Activated gamma-delta T cell (primary cell): ENCODE measurements at places on chromosomes 3 and 15.

DNA sequence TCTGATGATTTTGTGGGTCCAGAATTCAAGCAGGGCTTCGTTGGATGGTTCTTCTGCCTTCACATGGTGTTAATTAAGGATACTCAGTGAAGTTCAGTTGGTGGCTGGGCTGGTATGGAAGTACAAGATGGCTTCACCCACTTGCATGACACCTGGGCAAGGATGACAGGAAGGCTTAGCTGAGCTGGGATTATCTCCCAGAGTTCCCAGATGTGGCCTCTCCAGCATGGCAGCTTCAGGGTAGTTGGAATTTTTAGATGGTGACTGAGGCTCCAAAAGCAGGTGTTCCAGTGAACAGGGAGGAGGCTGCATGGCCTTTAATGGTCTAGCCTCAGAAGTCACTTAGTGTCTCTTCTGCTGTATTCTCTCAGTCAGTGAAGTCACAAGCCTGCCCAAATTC is 135.5 kb downstream of the THRB start:
- no peak for DNase-seq

DNA sequence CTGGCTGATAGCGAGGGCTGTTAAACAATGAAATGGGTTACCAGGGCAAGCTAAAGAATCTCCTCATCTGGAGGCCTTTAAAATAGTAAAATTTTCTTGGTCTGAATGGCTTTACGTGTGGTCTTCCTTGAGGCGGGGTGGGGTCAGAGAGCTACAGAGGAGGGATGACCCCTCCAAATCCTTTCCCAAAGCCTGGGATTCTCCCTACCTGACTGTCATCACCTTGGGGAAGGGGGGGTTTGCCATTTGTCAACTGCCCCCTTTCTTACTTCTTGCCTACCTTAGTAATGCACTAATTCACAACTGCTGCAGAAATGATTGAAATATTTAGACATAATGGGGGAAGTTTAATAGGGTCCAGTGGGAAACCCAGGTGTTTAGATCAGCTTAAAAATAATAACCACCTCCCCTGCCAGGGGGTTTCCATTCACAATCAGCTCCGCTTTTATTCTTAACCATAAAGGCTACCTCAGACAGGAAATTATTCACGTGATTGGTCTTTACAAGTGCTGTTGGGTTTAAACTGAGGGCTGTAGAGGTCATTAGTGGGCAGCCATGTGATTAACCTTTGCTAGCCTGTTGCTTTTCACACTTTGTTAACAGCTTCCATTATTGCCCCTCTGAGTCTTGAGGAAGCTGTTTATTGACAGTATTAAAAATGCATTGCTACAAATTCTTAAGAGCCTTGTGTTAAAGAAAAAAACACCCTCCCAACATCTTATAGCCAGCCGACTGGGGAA is 276.5 kb upstream of the ATP11B start:
- DNase-seq = no peak

GRCh38 chr3:23175341-23176083 is 27.6 kb upstream of the UBE2E2 start:
- no peak for DNase-seq

GRCh38 chr3:148707601-148708380 is 10.1 kb downstream of the AGTR1 start:
- no peak for DNase-seq

GRCh38 chr15:71508081-71508682 is 302.2 kb upstream of the NR2E3 start:
- no peak for DNase-seq

- DNase-seq = no peak
Observed at GRCh38 chr3:32454111-32454510, 48.5 kb downstream of the CMTM6 start.

GRCh38 chr15:99485992-99486370 is 79.8 kb upstream of the MEF2A start:
- DNase-seq = no peak

- DNase-seq = no peak
Observed at GRCh38 chr3:24622138-24622537, 127.5 kb upstream of the THRB start.

DNA sequence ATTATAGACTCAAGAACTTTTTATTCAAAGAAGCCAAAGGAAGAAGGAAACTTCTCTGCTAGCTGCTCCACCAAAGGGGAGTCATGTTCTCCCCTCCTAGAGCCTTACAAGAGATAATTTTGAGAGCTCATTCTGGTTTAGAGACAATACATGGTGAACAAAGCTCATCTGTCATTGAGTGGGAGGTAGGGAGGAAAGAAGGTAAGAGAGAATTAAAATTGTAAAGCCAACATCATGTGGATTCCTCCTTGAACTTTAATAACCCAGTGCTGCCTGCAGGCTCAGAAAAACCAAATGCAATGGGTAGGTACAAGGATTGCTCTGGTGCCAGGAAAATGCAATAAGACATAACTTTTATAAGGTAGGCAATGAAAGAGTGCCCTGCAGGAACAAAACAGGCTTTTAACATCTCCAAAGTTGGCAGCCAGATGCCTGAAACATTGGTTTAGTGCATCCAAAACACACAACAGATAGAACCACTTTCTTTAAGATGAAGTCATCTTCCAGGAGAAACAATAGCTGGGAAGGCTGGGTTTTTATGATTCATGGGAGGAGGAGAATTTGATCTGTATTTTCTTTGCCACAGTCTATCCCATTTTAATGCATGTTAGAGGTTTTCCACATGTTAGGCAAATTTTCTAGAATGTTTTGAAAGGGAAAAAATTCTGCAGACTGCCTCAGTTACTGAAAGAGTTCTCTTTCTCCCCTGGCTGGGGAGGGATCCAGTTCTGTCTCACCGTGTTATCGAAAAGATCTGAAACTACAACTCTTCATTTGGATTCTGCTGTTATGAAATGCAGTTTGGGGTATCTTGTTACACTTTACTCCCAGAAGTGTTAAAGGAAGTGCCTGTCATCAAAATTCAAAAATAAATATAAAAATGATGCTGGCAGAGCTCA is 11.3 kb upstream of the ARHGEF3 start:
- no peak for DNase-seq

DNA sequence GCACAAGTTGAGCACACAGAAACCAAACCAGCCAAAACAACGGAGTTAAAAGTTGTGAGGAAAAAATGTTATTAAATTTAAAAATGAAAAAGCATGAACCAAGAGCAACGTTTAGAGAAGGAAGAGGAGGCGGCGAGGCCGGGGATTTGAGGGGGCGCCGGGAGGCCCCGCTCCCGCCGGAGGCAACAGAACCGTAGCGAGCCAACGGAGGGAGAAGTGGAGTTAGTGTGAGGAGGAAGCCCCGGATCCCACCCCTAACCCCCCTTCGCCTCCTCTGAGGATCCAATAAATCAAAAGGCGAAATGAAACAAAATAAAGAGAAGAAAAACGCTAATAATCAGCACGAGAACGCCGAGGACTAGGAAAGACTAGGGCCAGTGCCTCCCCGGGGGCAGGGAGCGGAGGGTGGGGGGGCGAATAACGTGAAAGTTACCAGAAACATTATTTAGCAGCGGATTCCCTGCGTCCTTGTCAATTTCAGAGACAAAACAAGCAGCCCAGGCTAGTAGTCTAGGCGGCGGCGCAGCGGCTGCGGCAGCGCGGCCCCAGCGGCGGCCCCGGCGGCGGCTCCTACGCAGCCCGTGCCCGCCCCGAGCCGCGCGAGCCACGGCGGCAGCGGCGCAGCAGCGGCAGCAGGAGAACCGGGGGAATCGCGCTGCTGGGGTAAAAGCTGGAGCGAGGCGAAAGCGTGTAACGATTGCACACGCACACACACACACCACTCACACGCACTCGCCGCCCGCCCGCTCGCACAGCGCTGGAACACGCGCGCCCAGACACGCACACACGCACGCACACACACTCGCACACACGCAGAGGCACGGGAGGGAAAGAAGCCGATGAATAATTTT is 1.7 kb downstream of the MEIS2 start:
- DNase-seq = no peak

DNA sequence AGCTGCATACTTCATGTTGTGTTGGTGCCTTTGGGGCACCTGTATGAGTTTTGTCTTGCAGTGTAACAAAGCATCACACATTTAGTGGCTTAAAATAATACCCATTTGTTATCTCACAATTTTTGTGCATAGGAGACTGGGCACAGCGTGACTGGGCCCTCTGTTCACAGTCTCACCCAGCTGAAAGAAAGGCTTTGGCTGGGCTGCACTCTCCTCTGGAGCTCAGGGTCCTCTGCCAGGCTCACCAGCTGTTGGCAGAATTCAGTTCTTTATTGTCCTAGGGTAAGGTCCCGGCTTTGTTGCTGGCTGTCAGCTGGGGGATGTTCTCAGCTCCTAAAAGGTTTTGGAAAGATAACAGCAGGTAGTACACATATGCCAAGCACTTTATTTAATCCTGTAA is 263.3 kb downstream of the CLSTN2 start:
- DNase-seq = no peak

GRCh38 chr15:52158084-52158765 is 33.0 kb downstream of the GNB5 start:
- DNase-seq = no peak

DNA sequence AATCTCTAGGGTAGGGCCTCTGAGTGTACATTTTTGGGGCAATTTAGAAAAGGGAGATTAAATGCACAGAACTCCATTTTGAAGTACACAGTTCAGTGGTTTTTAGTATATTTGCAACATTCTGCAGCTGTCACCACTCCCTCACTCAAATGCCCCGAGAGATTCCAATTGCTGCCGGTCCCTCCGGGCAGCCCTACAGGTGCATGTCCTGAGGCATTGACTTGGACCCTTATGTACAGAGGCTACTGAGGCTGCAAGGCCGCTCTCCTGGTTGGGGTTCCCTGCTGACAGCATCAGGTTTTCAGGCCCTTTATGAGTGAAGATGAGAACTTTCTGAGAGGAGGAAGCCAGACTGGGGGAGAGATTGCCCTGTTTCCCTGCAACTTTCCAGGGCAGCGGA is 39.6 kb downstream of the SMAD6 start:
- no peak for DNase-seq

GRCh38 chr3:53193466-53194209 is 32.6 kb downstream of the PRKCD start:
- no peak for DNase-seq

GRCh38 chr15:99614749-99615288 is 49.0 kb downstream of the MEF2A start:
- no peak for DNase-seq

- no peak for DNase-seq
Observed at GRCh38 chr3:187295316-187296034, 3.9 kb upstream of the MASP1 start.

DNA sequence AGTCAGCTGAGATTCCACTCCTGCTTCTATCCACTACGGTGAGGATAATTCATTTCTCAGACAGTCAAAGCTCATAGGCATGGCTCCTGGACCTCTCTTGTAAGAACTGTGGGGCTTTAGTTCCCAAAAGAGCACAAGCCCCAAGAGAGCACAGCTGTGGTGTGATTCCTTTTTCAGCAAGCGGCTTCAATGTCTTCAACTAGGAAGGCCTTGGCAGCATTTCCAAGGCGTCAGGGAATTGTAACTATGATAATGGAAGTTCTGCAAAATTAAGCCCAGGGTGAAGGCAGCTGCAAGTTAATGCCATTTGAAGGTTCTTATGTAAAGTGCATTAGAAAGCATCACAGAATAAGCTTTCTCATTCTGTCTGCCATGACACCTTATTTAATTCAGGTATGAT is 657.1 kb downstream of the GRM7 start:
- DNase-seq = no peak

DNA sequence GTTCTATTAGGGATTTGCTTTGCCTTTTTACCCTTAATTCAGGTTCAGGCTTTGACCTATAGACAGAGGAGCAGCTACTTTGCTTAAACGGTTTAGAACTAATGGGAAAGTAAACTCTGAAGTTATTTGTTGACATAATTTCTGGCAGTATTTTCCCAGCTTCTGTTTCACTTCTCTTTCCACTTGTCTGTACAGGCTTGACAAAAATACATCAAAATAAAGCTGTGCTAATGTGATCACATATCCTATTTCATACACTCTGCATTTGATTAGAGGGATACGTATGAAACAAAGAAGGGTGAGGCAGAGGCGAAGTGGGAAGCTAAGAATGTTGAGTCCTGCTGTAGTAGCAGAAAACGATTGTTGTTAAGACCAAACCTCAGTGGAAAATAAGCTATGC is 389.1 kb upstream of the RARB start:
- no peak for DNase-seq

DNA sequence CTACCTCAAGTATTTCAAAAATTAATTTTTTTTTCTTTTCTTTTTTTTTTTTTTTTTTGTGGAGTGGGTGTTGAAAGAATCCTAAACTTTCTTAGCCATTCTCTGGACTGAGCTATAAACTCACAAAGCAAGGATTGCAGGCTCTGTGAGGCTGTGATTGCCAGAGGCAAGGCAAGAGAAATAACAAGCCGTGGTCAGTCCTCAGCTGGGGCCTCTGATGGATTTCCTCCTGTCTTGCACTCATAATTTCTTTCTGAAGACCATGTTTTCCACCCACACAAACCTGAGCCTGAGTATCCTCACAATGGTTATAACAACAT is 1.3 kb downstream of the CX3CR1 start:
- DNase-seq = no peak

DNA sequence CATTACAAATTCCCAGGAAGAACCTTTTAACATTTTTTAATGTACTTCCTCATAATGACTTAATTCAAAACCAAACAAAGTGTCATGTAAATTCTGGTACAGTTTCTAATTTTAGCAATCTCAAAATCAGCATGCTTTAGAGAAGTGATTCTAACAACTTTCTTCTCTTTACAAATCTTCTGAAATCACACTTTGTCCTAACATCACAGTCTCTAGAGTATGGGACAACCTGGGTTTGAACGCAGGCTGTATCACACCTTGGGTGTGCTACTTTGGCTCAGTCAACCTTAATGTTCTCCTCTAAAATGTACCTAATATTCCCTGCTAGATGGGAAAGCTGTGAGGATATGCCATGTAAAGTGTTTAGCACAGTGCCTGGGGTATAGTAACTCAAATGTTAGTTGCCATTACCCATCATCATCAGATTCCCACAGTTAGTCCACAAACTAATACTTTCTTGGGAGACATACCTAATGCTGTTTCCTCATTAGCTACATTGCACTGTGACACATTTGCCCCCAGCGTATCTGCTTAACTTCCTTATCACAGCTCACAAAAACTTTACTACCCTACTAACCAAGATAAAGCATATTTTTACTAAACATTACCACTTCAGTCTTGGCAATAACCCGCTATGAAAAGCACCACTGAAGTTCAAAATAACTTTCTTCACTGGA is 3.1 kb downstream of the TSPAN3 start:
- no peak for DNase-seq

- DNase-seq = no peak
Observed at GRCh38 chr15:63264688-63265293, 12.6 kb upstream of the APH1B start.

- no peak for DNase-seq
Observed at GRCh38 chr3:137762674-137763593, 1.2 kb upstream of the SOX14 start.

DNA sequence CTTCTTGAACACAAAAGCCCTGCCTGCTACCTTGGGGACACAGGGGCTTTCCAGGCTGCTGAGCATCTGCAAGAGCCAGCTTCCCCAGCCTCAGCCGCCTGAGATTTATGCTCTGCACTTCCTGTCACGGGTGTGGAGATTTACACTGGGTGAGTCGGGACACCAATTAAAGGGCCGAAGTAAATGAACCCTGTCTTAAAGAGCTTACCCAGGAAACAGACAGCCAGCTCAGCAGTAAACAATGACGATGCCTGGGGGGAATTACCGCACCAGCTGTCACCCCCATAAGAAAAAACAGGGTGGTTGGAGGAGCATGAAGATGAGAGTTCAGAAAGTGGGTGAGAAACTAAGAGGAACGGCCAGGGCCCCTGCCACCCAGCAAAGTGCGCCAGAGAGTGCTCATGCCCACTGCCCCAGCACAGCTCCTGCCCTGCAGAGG is 37.5 kb upstream of the IQSEC1 start:
- DNase-seq = no peak

GRCh38 chr15:47439146-47440111 is 277.9 kb upstream of the SEMA6D start:
- DNase-seq = no peak

GRCh38 chr3:51408021-51408420 is 16.9 kb downstream of the RBM15B start:
- no peak for DNase-seq
